Mucosa of gallbladder (tissue), 1 donor: ENCODE measurements at places on chromosomes 4 and X. TPM values are rescaled to one million over a fixed set of nuclear protein-coding genes. Genes with fewer than 3 reads are reported as not detected.
A peak's percentile ranks its signal among the peaks of the same experiment; 100 is the strongest.

GRCh38 chrX:149841929-149842328 lies 39.1 kb upstream of the MAGEA8 start:
- no peak for DNase-seq

GRCh38 chr4:11512871-11513270 lies 84.2 kb upstream of the HS3ST1 start:
- no peak for DNase-seq

DNA sequence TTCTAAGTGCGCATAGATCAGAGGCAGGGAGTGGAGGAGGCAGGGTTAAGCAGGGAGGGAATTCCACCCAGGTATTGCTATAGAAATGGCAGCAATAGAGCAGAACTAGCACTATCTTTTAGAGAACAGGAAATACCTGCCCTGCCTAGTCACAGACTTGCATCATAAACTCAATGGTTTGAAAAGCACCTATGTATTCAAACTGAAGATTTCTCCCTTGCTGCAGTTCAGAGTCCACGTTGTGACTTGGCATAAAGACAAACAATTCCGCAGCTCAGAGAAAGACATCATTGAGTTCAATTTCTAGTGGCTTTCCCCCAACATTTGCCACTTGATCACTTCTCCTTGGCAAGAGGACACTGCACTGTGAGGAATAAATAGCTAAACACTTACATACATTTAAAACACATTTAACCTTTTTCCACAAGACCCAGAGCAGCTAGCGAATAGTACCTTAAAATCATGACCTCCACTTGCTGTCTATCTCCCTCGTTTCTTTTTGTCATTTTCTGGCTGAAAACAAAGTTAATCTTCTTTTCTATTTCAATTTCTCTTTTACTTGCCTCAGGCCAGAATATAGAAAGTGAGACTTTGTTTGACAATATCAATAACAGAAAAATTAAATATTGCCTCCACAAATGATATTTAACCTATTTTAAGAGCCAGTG lies 42.4 kb downstream of the SLC7A11 start:
- peak; percentile 68 for DNase-seq

DNA sequence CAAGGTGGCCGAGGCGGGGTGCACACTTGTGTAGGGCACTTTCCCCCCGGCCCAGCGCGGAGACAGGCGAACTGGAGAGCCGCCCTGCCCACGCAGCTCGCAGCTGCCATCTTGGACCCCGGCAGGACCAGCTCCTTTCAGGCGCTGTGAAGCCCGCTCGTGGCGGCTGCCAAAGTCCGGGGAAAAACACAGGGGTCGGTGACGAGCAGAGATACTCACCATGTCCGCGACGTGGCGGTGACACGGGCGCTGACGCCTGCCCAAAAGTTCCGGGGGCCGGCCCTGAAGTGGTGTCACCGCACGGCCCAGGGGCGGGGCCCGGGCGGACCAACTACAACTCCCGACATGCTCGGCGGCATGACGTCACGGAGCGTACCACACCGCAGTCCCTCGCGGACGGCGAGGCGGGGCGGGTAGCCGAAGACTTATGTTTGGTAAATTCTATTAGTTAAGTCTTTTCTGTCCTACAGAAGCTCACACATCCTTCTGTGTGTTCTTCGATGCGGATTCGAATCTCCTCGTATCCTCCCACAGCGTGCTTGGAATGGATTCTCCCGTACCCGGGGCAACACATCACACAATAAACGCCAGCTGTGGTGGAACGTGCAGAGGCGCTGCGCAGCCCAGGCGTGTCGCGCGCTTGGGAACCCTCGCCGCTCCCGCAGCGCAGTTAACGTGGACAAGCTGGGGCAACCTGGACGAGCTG lies at the start of gene UFSP2:
Gene UFSP2 (minus strand): TSS at position 318 of the 706 bp plus-strand sequence. CDS start 96 bp downstream, at position 222.
- DNase-seq = peak; percentile 86

DNA sequence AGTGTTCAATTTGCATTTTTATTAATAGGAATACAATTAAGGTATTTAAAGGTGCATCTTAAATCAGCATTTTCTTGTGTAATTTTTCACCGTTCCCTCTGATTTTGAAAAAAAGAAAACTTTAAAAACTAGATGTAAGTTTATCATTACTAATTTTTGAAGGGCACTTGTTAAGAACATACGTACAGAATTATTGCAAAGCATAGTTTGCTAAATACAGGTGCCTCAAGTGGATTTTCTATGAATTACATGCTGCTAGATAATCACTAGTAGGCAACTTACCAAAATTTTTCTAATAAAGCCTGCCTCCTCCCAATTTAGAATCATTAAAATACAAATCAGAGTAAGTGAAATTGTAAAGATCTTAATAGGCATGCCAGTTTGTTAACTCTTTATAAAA lies 8.5 kb downstream of the CNKSR2 start:
- no peak for DNase-seq

The CWH43 gene
- not detected for total RNA-seq

The TNMD gene
- total RNA-seq = not detected

The TENM3 gene
- 7.8 TPM for total RNA-seq

The BCAP31 gene
- 221 TPM for total RNA-seq
